Naive thymus-derived CD8-positive, alpha-beta T cell (primary cell): ENCODE measurements at places on chromosomes 2 and 18. TPM values are rescaled to one million over a fixed set of nuclear protein-coding genes. Genes with fewer than 3 reads are reported as not detected.
A peak's percentile ranks its signal among the peaks of the same experiment; 100 is the strongest.

GRCh38 chr2:236165842-236166795 lies 2.1 kb downstream of the GBX2 start:
- no peak overlapping the region for H3K27ac ChIP-seq
- DNase-seq, result no peak
- H3K4me1 ChIP-seq, result peaks cover 6% of the 10 kb centered on the region
- peak overlapping the region; percentile 56 for H3K4me3 ChIP-seq
- H3K36me3 ChIP-seq, result peaks cover 2% of the 10 kb centered on the region
- peaks cover 33% of the 10 kb centered on the region for H3K27me3 ChIP-seq

CFAP210 gene
- not detected for total RNA-seq

DNA sequence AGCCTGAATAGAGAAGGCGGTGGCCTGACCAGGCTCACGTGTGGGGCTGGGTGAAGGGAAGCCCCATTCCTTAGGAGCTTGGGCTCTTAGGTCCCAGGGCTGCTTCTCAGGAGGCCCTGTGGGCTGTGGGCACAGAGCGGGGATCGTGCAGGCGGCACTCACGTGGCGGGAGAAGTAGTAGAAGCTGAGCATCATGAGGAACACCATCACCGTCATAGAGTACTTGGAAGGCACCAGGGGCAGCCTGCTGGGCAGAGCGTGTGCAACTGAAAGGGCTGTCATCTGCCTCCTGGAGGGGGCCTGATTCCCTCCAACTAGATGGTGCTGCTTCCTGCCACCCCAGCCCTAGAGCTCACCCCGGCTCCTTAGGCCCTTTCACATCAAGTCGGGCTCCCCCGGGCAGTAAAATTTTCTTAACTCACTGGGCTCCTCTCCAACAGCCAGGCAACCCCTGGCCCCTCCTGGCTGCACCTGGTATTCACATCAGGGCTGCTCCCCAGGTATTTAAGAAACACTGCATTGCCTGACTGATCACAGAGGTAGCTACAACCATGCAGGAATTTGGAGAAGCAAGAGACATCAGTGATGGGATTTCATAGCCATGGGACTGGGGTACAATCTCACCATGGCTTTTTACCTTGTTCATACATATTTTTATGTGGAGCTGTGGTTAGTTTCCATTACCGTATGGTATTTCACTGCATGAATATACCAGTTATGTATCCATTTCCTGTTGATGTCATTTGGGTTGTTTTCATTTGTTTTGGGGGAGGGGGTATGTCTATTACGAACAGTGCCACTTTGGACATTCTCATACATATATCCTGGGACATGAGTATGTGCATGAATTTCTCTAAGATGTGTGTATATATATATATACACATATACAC lies 32.9 kb downstream of the CENPO start:
- H3K27ac ChIP-seq, result peak overlapping the region; percentile 59
- H3K4me3 ChIP-seq, result no peak overlapping the region
- H3K27me3 ChIP-seq, result no peaks in the 10 kb centered on the region
- no peak for DNase-seq
- H3K4me1 ChIP-seq, result peaks cover 7% of the 10 kb centered on the region
- peaks cover 16% of the 10 kb centered on the region for H3K36me3 ChIP-seq

SOX11 gene
- not detected for total RNA-seq

DNA sequence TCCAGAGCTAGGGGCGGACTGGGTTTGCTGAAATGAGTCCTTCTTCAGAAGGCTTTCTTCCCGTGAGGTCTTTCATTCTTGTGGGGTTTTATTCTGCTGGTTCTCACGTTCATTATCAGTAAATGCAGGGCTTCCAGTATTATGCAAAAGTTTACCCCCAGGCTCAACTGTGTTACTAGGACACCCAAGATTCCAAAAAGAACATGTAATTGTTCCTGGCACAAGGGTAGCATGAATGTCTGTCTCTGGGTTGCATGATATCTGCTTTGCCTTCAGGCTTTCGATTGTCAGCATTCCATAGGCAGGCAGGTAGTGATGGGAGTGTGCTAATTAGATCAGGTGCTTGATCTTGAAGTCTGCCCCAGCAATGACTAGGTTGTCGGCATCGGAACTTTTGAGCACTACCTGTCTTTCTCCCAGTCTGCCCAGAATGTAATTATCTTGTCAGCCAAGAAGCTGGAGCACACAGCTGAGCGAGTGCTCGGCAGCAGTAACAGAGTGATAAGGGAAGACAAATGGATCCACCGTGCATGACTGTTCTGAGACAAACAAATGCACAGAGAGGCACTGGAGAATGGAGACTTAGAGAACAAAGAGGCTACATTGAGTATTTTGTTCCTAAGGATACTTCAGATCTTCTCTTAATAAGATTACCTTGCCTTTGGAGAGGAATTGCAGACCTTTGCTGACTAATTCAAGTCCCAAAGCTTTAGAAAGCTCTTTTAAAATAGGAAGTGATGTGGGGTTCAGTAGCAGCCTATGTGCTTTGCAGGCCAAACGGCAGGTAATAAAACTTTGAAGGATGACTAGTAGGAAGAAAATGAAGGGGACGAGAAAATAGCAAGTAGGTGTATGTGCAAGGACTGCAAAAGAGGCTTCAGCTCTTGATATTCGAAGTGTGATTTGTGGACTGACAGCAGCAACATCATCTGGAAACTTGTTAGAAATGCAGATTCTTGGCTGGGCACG lies 41.9 kb downstream of the ITGB6 start:
- H3K27me3 ChIP-seq, result peaks cover 11% of the 10 kb centered on the region
- no peak overlapping the region for H3K4me3 ChIP-seq
- no peaks in the 10 kb centered on the region for H3K36me3 ChIP-seq
- DNase-seq, result no peak
- no peak overlapping the region for H3K27ac ChIP-seq
